CD4-positive, CD25-positive, alpha-beta regulatory T cell (primary cell): ENCODE measurements at places on chromosomes 12 and 14. TPM values are rescaled to one million over a fixed set of nuclear protein-coding genes. Genes with fewer than 3 reads are reported as not detected.

- H3K4me3 ChIP-seq = no peak overlapping the region
- no peaks in the 10 kb centered on the region for H3K27me3 ChIP-seq
- H3K27ac ChIP-seq = no peak overlapping the region
- no peaks in the 10 kb centered on the region for H3K4me1 ChIP-seq
- no peak for DNase-seq
Measured at GRCh38 chr14:55686713-55687112, 106.7 kb downstream of the KTN1 start.

DNA sequence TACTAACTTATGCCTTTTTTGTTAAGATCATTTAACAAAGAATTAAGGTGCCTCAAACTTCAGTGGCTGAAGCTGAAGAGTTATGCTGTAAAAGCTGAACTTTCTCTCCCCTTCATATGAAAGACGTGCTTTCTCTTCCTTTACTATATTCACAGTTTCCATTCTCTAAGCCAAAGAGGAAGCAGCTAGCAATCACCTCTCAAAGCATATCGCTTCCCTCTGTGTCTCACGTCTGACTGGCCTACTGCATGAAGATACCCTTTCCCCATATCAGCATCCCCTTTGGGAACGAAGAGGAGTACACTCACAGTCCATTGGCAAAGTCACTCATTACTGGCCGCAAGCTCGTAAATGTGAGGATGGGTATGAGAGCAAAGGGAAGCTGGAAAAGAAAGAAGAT is 34.9 kb downstream of the SLC11A2 start:
- H3K27ac ChIP-seq = no peak overlapping the region
- H3K27me3 ChIP-seq = no peaks in the 10 kb centered on the region
- peaks cover 76% of the 10 kb centered on the region for H3K36me3 ChIP-seq
- no peak for DNase-seq

DNA sequence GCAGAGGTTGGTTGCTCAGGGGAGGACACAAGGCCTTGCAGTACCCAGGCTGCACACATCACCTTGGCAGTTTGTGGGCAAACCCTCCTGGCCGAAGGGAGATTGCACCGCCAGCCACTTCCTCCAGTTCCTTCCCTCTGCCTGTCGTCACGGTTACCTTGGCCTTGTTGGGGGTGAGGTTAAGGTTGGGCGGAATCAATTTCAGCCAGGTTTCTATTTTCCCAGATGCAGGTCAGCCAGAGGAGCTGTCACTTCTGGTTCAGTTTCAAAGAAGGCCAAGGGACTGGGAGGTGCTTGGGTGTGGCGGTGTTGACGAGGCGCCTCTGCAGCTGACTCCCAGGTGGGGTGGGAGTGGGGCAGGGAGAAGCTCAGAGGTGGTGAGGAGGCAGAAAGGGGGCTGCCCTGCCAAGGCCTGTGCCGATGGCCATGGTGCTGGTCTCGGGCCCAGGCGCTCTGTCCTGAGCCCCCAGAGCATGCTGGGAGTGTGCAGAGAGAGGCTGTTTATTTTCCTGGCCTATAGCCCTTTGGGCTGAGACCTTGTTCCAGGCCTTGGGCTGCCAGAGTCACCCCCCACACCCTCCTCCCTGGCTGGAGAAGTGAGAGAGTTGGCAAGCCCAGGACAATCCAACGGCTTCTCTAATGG is 31.4 kb downstream of the JDP2 start:
- H3K27ac ChIP-seq = no peak overlapping the region
- H3K4me1 ChIP-seq = no peaks in the 10 kb centered on the region
- no peaks in the 10 kb centered on the region for H3K36me3 ChIP-seq
- peak; percentile 12 for DNase-seq
- H3K4me3 ChIP-seq = no peak overlapping the region

GRCh38 chr12:57341275-57341990 is 89.4 kb downstream of the R3HDM2 start:
- DNase-seq = no peak
- H3K4me1 ChIP-seq = no peaks in the 10 kb centered on the region
- H3K27me3 ChIP-seq = no peaks in the 10 kb centered on the region
- no peak overlapping the region for H3K4me3 ChIP-seq
- H3K36me3 ChIP-seq = peaks cover 10% of the 10 kb centered on the region
- no peak overlapping the region for H3K27ac ChIP-seq

Gene SLC2A14
- 0.25 TPM for total RNA-seq

Gene MIPOL1
- total RNA-seq = not detected

Gene MRPL52
- 35.7 TPM for total RNA-seq
